ENCODE measurements at places on chromosomes 2 and 18. TPM values are rescaled to one million over a fixed set of nuclear protein-coding genes. Genes with fewer than 3 reads are reported as not detected.

The FSIP2 gene
- total RNA-seq = 3.2 TPM

The DSC3 gene
- total RNA-seq = 0.49 TPM

The TMEM247 gene
- not detected for total RNA-seq

The C2orf80 gene
- 26.6 TPM for total RNA-seq

The OXER1 gene
- 0.25 TPM for total RNA-seq

The FLACC1 gene
- total RNA-seq = 3.0 TPM

The OR6B2 gene
- total RNA-seq = not detected

The RBM44 gene
- total RNA-seq = 3.4 TPM
